ENCODE measurements at places on chromosomes 6 and 20.
A peak's percentile ranks its signal among the peaks of the same experiment; 100 is the strongest.

GRCh38 chr6:144630857-144631256 lies 345.7 kb downstream of the UTRN start:
- no peak for DNase-seq

- DNase-seq: no peak
Observed at GRCh38 chr6:3376893-3377535, 79.8 kb downstream of the SLC22A23 start.

- no peak for DNase-seq
Observed at GRCh38 chr6:61193771-61194170, 1092.3 kb downstream of the KHDRBS2 start.

- no peak for DNase-seq
Observed at GRCh38 chr6:128233531-128233930, 286.9 kb downstream of the PTPRK start.

DNA sequence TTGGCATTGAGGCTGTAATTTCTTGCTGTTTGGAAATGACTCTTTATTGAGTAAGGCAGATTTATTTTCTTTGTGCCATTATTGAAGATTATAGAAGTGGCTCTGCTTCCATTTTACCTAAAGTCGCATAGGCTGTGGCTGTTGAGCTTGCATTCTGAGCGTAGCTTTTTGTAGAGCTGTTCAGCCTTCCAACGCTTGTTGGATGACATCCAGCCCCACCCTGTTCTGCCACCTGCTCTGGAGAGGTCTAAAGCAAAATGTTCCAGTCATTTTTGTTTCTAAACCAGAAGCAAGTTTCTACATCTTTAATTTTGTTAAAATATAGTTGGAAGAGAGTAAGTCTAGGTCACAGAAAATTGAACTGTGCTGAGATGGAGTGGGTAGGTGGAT lies 24.4 kb downstream of the UST start:
- no peak for DNase-seq

- peak; percentile 73 for DNase-seq
Observed at GRCh38 chr6:30557683-30557981, 537 bp downstream of the PRR3 start.

DNA sequence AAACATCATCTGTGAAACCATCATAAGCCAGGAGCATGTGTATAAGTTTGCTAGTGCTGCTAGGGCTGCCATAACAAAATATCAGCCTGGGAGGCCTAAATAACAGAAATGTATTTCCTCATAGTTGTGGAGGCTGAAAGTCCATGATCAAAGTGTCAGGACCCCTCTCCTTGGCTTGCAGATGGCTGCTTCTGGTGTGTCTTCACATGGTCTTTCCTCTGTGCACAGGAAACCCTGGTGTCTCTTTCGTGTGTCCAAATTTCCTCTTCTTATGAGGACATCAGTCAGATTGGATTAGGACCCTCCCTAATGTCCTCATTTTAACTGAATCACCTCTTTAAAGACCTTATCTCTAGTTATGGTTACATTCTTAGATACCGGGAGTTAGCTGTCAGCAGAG lies 6.2 kb upstream of the CITED2 start:
- no peak for DNase-seq

GRCh38 chr6:13250703-13251102 lies 77.6 kb downstream of the TBC1D7 start:
- DNase-seq: no peak

- DNase-seq: no peak
Observed at GRCh38 chr20:20549267-20549612, 163.2 kb downstream of the RALGAPA2 start.

DNA sequence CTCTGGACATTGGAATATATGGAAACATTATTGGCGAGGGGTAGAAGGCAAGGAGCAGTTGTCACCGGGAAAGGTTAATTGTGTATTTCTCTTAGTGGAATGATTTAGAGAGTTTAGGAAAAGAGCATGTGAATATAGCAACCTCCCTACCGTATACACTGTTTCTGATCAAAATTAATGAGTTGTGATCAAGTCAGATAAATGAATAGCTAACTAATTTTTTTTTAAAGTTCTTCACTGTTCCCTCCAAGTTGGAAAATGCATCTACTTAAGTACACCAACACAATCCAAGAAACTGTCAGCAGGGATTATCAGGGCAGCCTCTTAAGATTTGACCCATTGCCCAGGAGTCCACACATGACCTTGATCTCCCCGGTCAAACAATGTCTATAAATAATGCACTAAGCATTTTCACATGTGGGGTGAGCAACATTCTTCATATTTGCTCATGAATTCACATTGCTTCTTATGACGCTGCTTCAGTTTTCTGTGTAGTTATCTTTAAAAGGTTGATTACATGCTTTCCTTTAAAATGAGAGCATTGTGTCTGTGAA lies 680.8 kb upstream of the NRSN1 start:
- no peak for DNase-seq

GRCh38 chr20:39581034-39581433 lies 618.9 kb downstream of the DHX35 start:
- no peak for DNase-seq

GRCh38 chr6:148367411-148368024 lies 24.9 kb downstream of the SASH1 start:
- no peak for DNase-seq

Measured in activated CD4-positive, alpha-beta T cell treated with anti-CD3 and anti-CD28 coated beads, Interleukin-10, Interleukin-2, amounts not matched to agents 100 ng/mL and 50 ng/mL, durations not matched to agents 16 hours and 8 hours (primary cell).